ENCODE measurements at places on chromosomes 16 and 17.

DNA sequence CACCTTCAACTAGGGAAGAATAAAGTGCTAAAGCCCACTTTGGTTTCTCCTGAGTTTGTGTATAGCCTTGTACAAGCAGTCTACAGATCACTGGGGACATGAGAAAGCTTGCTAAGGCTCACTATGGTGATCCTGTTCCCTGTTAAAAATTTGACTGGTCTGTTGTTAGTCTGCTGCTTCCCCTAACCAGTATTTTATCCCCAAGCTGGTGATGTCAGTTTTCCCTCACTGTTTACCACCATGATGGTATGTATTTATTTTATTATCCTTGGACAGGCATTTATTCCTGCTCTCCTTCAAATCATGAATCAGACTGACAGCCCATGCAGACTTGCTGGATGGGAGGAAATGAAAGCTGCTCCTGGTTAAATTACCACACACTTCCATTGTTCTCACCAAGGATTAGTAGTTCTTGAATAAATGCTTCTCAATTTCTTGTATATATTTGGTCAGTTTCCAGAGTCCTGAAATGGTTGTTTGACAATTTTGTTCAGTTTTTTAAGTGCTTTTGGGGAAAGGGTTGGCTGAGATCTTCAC, 99.6 kb downstream of the CA4 start:
- no peak for DNase-seq

DNA sequence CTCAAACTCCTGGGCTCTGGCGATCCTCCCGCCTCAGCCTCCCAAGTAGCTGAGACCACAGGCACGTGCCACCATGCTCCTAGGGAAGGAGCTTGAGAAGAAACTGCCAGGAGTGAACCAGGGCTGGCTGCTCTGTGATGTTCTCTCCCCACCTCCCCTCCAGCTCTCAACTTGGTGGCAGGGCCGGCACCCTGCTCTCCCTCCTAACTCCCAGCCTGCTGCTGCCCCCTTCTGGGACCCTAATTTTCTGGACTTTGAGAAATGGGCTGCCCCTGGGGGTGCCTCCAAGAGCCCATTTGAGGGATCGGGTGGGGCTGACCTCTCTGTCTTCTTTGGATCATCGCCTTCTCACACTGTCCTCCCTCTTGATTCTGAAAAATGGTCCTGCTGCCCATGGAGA, 14.9 kb upstream of the STAT3 start:
- peak; percentile 29 for DNase-seq

GRCh38 chr16:49092704-49093103, 188.9 kb downstream of the CBLN1 start:
- DNase-seq: no peak

DNA sequence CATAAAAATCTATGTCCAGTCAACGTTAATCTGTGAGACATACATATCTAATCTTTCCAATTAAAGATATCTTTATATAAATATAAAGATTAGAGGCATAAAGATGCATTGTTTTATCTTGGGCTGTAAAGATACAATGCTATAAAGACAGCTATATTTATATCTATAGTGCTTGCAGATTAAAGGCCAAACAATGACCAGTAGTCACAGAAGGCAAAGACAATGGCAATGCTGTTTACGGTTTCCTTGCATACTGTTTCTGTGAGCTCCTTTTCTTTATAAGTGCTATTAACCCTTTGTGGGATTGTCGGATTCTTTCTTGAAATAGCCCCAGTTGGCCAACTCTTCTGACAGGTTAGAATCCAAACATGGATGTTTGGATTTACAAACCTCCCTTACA, 85.5 kb upstream of the SALL1 start:
- no peak for DNase-seq

DNA sequence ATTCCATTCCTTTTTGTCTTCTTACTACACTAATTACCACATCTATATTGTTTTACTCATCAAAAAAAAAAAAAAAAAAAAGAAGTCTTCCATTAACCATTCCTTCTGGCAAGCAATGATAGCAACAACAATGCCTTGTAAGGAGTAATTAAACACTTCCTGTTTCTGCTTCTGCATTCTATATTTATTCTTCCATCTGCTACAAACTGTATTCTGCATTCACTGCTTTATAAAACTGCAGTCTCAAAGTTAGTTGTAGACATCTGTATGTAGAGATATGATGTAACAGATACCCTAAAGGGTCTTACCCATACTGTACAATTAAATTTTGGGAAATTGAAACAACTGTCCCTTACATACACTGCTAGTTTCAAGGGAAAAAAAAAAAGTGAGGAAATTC, 28.7 kb upstream of the ABCA6 start:
- DNase-seq: no peak

- DNase-seq: no peak
These were observed 6.3 kb downstream of the HSBP1 start for GRCh38 chr16:83813823-83814658.

GRCh38 chr17:40150276-40150675, 9.9 kb downstream of the CASC3 start:
- DNase-seq: no peak

DNA sequence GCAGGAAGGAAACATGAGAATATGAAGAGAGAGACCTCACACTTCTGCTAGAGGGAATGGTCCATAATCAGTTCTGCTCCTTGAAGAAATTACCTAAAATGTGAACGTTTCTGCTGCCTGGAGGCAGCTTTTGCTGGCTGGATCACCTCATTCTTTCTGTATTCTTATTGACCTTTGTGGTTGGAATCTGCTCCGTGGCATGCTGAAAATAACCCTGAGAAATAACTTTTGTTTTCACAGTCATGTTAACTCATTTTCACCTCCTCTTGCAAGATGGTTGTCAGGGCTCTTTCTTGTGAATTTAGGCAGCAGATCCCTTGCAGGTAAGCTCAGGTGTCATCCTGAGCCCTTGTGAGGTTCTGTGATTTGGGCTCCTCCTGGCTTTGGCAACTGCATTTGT, 70.2 kb downstream of the IRF8 start:
- DNase-seq: no peak

DNA sequence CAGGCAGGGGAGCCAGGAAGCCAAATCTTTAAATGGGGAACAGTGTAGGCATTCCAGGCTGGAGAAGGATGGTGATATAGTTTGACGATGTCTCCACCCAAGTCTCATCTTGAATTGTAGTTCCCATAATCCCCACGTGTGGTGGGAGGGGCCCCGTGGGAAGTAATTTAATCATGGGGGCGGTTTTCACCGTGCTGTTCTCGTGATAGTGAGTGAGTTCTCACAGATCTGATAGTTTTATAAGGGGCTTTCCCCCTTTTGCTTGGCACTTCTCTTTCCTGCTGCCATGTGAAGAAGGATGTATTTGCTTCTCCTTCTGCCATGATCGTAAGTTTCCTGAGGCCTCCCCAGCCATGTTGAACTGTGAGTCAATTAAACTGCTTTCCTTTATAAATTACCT, 28.8 kb downstream of the GINS3 start:
- DNase-seq: no peak

GRCh38 chr17:80123791-80124190, 22.4 kb downstream of the GAA start:
- DNase-seq: no peak

GRCh38 chr17:18920911-18921441, 31.0 kb upstream of the SLC5A10 start:
- DNase-seq: no peak

- no peak for DNase-seq
These were observed 5.7 kb upstream of the DHX8 start for GRCh38 chr17:43477832-43478634.

DNA sequence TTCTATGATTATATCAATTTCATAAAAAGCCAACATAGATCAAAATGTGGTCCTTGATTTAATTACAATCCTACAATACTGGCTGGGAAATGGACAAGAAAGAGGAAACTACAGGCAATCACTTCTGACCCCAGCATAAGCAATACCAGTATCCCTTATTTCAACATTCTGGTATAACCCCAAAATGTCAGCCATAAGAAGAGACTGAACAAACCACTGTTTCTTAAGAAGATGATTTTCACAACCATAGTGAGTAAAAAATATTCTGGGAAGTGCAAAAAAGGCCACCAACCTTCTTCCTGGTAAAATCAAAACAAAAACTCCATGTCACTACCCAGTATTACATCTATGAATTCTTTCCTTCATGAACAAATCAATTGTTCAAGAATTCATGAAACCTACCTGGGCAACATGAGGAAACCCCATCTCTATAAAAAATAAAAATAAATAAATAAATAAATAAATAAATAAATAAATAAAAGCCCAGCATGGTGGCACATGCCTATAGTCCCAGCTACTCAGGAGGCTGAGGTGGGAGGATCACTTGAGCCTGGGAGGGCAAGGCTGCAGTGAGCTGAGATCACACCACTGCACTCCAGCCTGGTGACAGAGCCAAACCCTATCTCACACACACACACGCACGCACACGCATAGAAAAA, 7.5 kb downstream of the N4BP1 start:
- DNase-seq: no peak

DNA sequence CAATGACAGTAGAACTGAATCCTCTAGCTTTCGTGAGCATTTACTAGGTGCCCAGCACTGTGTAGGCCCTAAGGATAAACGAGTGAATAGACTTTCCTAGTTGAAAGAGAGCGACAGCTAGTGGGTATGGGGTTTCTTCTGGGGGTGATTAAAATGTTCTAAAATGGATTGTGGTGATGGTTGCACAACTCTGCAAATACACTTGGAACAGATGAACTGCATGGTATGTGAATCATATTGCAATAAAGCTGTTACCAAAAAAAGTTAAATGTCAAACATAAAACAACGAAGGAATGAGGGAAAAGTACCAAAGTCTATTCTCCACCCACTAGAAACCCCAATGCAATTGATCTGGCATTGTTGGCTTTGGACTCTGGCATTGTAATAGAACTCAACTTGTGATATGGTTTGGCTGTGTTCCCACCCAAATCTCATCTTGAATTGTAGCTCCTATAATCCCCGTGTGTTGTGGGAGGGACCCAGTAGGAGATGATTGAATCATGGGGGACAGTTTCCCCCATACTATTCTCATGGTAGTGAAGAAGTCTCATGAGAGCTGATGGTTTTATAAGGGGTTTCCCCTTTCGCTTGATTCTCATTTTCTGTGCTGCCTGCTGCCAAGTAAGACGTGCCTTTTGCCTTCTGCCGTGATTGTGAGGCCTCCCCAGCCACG, 70.5 kb downstream of the MARF1 start:
- DNase-seq: no peak

DNA sequence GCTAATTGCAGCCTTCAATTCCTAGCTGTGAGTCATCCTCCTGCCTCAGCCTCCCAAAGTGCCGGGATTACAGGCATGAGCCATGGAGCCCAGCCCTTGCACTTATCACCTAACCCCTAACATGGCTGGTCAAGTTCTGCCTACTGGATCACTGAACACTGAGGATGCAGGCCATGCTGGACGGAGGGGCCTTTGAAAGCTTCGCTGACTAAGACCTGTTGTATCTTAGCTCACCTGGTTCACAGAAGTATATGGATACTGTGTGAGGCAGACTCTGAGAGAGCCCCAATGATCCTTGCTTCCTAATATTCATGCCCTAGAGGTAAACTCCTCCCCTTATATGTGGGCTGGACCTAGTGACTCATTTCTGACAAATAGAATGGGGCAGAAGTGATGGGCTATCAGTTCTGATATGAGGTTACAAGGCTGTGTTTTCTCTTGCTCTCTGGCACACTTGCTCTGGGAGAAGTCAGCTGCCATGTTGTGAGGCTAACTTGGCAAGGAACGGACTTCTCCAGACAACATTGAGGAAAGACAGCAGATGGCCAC, 11.7 kb upstream of the TMIGD1 start:
- DNase-seq: no peak

- DNase-seq: no peak
These were observed 33.9 kb upstream of the GSE1 start for GRCh38 chr16:85579191-85579590.

GRCh38 chr16:47057630-47057993, 84.1 kb upstream of the DNAJA2 start:
- no peak for DNase-seq

DNA sequence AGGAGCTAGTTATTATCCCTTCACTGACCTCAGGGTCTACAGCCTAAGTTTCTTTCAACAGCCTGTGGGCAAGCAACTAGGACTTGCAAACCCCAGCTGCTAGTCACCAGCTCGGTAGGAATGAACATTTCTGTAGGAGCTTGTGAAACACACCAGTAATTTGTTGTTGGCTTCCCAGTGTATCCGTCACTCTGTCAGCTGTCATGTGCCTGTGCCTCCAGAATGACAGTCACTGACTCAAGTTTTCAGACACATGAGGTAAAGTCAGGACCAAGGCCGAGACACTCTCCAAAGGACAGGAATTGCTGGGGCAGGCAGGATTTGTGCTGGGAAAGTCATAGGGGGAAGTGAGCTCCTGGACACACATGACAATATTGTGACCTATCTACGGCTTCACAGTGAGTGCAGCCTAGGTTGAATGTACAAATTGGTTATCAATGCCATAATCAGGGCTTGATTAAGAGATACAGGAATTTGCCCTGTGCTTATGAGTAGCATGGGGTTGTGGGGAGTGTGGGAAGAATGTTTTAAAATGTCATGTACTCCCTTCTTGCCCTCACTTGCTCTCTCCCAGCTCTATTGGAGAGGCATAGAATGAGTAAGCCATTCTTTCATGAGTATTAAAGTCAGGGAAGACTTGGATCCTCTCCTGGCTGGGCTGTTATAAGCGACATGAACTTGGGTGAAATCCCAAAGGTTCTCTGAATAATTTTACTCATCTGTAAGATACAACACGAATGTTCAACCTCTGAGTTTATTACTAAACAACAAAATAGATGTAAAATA, 391.4 kb downstream of the UTP18 start:
- no peak for DNase-seq
